ENCODE measurements at places on chromosomes 1 and 21.

- no peak for DNase-seq
These were observed 97.0 kb downstream of the IGSF21 start for GRCh38 chr1:18204575-18204974.

GRCh38 chr1:59580257-59580656 is 234.5 kb upstream of the HOOK1 start:
- DNase-seq: no peak

- DNase-seq: no peak
These were observed 278.7 kb upstream of the CHRM3 start for GRCh38 chr1:239107676-239108075.

GRCh38 chr21:42059141-42059540 is 12.0 kb upstream of the UMODL1 start:
- no peak for DNase-seq

DNA sequence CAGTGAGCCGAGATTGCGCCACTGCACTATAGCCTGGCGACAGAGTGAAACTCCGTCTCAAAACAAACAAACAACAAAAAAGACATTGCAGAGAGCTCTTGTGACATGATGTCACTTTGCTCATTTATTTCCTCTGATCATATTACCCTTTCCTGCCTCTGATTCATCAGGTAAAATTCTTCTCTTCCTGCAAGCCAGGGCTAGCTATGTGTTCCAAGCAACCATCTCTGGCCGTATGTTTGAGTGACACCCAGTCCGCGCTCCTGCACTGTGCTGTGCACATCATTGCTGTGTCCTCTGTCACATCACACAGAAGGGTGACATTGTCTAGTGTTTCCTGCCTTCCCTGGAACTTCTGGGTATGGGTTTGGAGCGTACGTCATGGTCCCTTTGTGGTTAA is 251.3 kb downstream of the PCP4 start:
- no peak for DNase-seq

DNA sequence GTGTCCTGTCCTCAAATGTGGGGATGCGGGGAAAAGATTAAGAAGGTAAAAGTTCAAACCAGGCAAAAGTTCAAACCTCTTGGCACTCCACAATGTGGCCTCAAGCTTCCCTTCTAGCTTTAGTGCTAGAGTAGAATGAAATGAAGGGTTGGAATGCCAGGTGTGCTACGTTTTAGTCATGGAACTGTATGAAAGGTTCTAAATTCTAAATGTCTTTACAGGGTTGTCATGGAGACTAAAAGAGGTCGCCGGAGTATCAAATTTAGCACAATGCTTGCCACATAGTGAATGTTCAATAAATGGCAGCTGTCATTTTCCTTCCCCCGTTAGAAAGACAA is 57.2 kb upstream of the LRRC8D start:
- DNase-seq: no peak

DNA sequence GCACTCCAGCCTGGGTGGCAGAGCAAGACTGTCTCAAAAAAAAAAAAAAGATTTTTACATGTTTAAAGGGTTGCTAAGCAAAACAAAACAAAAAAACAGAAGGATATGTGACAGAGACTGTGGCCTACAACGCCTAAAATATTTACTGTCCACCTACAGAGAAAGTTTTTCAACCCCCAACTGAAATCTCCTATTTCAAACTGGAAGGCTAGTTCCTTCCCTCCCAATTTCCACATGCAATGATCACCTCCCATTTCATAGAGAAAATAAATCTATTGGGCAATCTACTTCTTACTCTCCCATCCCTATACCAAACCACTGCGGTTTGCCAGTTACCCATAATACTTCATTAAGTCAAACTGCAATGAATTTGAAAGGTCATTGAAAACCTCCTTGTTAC is 74.2 kb downstream of the ST3GAL3 start:
- DNase-seq: no peak

- no peak for DNase-seq
These were observed 7.7 kb upstream of the CLIC4 start for GRCh38 chr1:24737368-24738117.

DNA sequence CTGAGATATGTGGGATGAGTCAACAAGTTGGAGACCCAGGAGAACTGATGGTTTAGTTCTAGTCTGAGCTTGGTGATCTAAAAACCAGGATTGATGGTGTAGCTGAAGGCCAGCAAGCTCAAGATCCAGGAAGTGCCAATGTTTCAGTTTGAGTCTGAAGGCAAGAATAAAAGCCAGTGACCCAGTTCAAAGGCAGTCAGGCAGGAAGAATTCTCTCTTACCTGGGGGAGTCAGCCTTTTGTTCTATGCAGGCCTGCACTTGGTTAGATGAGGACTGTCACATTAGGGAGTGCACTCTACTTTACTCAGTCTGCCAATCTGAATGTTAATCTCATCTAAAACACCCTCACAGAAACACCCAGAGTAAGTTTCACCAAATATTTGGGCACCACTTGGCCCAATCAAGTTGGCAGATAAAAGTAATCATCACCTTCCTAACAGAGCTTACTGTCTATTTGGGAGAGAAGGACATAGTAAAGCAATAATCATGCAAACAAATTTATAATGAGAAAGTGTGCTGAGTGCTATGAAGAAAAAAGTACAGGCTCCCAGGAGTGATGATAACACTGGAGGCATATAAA is 63.4 kb downstream of the TSEN15 start:
- no peak for DNase-seq

Measured in stimulated activated CD8-positive, alpha-beta memory T cell treated with anti-CD3 and anti-CD28 coated beads, Interleukin-7, amount 100 ng/mL, for 4 hours (primary cell).